ENCODE measurements at places on chromosomes 1 and 21.

- DNase-seq: no peak
Observed at GRCh38 chr1:52192436-52192835, 50.5 kb downstream of the ZFYVE9 start.

- no peak for DNase-seq
Observed at GRCh38 chr1:26811057-26811456, 15.4 kb upstream of the ZDHHC18 start.

DNA sequence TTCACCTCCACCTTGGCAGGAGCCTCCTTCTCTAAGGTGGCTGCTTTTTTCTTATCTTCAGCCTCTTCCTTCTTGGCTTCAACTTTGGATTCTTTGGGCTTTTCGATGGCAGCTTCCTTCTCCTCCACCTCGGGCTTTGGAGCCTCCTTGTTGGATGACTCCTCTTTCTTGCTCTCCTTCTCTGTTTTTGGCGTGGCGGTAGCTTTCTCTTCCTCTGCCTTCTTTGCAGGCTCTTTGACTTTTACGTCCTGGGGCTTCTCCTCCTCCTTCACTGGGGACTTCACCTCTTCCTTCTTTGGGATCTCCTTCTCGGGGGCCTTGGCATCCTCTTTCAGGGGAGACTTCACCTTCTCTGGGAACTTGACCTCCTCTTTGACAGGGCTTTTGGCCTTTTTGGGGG lies 13.9 kb upstream of the CD2 start:
- no peak for DNase-seq

DNA sequence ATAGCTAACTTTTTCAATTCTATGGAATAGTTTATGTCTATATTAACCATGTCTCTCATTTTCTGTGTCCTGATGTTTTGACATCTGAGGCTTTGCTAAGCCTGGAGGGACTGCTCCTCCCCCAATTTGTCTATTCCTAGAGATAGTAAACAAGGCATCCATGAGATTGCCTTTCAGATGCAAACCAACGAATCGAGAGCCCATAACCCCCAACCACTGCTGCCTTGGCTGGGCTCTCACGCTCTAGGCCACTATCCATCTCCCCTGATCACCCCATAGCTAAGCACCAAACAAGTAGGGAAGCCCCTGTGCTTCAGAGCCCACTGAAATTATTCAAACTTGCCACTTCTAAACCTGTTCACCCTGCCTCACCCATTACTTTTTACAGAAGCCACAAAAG lies 437.7 kb downstream of the SETD4 start:
- no peak for DNase-seq

DNA sequence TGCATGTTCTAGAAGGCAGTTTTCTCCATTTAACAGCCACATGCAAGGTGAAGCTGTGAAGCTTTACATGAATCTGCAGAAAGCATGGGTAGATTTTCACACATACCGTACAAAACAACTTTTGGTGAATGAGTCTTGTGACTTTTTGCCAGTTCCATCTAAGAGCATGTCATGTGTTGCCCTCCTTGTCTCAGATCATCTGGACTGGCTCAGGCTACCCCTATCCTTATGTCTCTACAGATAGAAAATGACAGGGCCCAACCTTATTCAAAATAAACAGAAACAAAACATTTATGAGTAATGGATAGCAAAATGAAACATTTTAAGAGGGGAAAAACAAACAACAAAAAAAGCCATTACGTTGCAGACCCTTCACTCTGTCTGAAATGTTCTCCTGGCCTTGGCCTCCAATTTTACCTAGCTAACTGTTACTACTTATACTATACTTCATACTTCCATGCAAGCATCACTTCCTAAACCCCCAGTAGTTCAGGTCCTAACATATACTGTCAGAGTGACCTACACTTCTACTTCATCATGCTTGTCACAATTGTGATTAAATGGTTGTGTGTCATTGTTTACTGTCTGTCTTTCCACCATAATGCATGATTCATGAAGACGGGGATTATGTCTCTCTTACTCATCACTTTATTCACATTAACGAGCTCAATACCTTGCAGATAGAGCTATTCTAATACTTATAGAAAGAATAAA lies 39.0 kb downstream of the LRRC8C start:
- DNase-seq: no peak

DNA sequence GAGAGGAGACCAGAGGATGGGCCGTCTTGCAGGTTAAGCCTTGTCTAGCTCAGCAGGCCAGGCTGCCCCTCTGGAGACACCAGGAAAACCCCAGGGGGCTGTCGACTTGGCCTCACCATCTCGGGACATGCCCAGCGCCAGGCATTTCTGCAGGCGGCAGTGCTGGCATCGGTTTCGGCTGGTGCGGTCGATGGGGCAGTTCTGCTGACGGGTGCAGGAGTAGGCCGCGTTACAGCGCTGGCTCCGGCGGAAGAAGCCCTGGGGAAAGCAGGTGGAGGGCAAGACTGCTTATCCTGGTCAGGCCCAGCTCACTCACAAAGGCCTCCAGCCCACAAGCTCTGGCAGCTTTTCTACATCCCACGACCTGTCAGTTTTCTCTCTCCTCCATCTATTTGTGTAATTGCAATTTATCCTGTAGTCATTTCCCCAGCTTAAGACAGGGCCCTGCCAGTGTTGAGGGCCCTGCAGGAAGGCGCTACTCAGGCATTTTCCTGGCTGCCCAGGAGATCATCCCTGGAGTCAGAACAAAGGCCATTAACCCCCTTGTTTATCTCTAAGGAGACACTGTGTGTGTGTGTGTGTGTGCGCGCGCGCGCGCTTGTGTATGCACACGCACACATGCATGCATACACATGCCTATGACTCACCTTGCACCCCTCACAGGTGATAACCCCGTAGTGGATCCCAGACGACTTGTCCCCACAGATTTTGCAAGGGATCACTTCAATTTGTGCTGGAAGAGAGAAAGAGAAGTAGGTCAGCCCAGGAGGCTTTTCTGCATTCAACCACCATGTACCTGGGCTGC lies 11.5 kb upstream of the LINGO4 start:
- no peak for DNase-seq

Measured in stimulated activated CD4-positive, alpha-beta T cell treated with anti-CD3 and anti-CD28 coated beads, Interleukin-12 subunit alpha, Interleukin-12 subunit beta, amount 100 ng/mL, for 4 hours (primary cell).